Cortex of kidney (tissue), 1 donor: ENCODE measurements at places on chromosomes 6 and 20.

DNA sequence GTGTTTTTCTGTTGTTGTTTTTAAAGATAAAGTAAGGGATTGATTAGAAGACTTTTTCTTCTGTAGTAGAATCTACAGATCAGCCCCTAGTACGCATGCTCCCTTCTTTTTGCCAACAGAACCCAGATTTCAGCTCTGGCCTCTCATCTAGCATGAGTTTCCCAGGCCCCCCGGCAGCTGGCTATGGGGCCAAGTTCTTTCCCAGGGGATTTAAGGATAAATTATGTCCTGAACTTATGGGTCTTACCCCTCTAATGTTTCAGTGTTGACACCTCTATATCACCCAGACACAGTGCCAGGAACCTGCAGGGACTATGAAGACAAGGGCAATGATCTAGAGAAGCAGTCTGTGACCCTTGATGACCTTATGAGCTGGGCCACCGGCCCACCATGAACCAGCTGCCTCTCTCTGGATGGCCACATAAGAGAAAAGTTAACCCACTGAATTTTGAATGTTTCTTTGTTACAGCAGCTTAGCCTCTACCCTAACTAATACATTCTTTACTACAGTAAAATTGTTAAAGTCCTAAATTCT lies 150.5 kb downstream of the UNC5CL start:
- DNase-seq = no peak

GRCh38 chr6:67497749-67498148 lies 1137.3 kb upstream of the ADGRB3 start:
- DNase-seq = no peak

DNA sequence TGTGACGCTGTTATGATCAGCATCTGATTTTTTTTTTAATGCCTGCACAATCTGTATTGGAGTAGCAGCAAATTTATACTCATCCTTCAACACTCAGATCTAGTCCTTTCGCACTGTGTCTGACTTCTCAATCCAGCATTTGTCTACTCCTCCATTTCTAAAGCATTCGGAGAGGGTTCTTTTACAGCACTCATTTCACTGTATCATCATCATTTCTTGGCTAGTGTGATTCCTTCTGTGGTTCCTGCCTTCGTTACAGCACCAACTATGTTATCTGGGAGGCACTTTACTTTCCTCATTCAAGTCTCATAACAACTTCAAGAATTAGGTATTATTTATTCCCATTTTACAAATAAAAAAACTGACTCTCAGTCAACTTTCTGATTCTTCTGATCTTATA lies 18.0 kb downstream of the NUDT3 start:
- no peak for DNase-seq

GRCh38 chr6:108165714-108166663 lies at the start of gene NR2E1:
Gene NR2E1 (plus strand): TSS chr6:108166022. CDS start chr6:108166766, 744 bp downstream.
- DNase-seq = no peak

DNA sequence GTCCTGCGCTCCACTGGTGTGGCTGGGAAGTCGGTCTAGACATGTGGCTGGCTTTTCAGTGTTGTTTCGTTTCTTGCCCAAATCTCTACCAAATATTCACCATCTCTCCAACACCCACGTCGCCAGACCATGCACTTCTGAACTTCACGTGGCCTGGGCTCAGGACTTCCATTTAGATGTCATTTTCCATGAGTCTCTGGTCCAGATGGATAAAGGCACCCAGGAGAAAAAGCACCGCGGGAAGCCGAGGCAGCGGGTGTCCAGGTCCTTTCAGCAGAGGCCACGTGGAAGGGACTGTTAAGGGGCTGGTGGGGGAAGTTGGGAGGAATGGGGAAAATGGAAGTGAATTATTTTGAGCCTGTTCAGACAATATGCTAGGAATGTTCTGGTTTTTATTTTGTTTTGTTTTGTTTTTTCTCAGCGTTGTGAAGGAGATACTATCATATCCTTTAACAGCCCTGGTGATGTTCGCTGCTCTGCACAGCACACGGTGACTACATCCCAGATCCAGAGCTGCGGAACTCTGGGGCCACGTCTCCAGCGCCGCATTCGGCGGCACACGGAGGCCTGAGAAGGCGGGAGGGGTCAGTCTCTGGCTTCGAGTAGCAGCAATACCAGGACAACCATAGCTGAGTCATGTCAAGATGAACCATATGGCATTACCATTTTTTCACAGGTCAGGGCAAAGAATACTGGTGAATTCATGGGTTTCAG lies 230.3 kb downstream of the THBS2 start:
- DNase-seq = no peak

DNA sequence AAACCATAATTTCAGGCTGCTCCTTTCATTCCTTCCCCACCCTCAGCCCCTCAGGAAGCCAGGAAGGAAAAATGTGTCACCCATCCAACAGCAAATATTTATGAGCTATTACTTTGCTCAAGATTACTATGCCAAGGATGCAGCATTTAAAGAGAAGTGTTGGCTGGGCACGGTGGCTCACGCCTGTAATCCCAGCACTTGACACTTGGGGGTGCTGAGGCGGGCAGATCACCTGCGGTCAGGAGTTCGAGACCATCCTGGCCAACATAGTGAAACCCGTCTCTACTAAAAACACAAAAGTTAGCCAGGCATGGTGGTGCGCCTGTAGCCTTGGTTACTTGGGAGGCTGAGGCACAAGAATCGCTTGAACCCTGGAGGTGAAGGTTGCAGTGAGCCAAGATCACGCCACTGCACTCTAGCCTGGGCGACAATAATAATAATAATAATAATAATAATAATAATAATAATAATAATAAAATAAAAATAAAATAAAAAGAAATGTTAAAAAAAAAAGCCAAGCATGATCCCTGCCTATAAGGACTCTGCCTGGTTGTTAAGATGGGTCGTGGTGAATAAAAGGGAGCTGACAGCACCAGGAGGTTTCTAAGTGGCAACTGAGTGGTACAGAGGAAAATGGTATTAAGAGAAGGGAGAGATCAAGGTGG lies 20.5 kb upstream of the TIAM2 start:
- no peak for DNase-seq

DNA sequence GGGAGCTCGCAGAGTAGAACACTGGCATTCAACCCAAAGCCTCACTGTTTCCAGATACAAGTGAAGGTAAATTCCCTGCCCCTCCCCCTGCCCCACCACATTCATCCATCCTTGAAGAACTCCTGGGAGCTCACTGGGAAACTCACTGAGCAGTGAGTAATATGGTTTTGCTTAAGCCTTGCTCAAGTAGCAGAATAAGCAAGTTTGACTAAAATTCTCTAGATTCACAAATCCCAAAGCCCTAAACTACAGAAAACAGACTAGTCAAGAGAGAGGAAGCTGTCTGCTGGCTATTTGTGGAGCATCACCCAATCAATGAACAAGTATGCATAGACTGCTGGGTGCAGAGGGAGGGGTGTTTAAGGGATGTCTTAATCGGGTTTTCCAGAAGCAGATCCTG lies 82.1 kb downstream of the UNC5CL start:
- DNase-seq = no peak

DNA sequence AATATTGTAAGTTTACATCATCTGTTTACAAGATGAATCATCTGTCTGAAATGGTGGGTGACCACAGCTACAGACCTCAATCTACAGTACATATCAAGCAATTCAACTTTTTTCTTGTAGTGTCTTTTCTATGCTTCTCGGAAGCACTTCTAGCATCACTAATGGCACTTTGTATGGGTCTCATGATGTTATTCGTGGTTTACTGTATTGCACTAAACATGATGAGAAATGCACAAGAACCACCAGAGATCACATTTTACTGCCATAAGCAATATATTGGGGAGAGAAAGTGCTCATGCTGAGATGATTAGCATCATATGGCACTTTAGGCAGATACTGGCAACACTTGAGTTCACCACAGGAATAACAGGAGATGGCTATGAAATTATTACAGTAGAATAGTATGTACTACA lies 15.4 kb upstream of the BTBD3 start:
- DNase-seq = no peak

- DNase-seq = no peak
Measured at GRCh38 chr6:130666786-130667185, 160.4 kb upstream of the SMLR1 start.

- DNase-seq = no peak
Measured at GRCh38 chr6:14910692-14911547, 334.9 kb upstream of the JARID2 start.
